ENCODE measurements at places on chromosomes 1 and 21.

- no peak for DNase-seq
These were observed 4.0 kb upstream of the CAP1 start for GRCh38 chr1:40036574-40036973.

DNA sequence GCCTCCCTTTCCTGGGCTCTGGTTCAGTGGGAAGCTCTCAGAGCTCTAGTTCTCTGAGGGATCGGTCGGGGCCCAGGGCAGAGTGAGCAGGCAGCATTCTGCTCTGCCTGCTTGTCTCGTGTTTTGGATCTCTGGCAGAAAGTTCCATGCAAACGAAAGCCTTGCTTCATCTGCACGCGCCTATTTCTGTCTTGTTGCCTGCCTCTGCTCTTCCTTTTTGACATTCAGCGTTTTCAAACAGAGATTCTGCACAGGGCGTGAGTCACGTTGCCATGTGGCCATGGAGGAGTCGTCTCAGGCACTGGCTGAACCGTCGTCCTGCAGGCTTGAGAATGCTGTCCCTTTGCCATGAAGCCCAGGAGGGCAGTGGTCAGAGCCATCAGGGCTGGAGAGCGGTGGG, 20.3 kb downstream of the AJAP1 start:
- DNase-seq: no peak

- no peak for DNase-seq
These were observed 99.6 kb upstream of the FBXO28 start for GRCh38 chr1:224014330-224014649.

DNA sequence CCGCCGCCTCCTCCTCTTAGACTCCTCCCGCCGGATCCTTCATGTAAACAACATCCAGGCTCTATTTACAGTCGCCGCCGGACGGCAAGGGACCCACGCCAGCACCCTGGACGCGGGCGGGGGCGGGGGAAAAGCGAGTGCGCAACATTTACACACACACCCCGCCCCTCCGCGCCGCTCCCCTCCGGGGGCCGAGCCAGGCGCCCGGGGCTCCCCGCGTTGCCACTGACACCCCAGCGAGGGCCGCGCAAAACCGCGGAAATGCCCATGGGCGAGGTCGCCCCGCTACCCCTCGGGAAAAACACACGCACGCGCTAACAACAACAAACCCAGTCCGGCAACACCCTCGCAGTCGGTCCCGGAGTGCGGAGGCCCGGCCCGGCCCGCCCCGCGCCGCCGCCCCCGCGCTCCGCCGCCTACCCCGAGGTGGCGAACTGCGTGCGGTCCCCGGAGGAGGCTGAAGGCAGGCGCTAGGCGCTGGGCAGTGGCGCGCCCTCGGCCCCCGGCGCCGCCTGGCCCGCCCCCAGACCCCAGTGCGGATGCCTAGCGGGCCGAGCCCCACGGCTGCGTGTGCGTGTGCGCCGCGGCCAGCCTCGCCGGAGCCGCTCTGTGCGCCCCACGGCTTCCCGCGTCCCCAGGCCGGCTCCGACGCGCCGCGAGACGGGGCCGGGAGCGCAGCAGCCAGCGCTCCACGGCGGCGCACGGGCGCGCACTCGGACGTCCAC, 81.1 kb upstream of the AK4 start:
- peak; percentile 70 for DNase-seq
